ENCODE measurements at places on chromosomes 13 and 19.

GRCh38 chr19:14843578-14843977, 5.1 kb downstream of the OR7A10 start:
- no peak for DNase-seq

DNA sequence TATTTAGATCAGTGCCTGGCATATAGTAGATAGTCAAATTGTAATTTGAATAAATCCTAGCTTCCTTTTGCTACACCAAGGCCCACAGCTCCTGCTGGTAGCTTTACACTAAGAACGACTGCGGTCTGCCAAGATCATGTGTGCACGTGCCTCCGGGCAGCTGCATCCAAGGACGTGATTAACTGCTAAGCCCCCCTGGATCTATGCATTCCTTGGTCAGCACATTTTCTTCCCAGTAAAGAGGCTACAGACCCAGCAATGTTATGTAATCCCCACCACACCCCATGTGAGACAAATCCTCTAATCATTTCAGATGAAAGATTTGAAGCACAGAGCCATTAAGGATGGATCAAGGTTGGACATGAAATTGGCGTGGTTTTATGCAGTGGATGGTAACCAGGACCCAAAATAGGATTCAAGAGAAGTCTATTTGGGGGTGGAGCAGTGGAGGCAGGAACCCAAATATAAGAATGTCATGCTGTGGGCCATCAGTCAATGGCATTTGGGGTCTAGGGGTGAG, 65.2 kb upstream of the PEG3 start:
- DNase-seq = no peak

GRCh38 chr13:44051405-44051804, 171.7 kb downstream of the LACC1 start:
- no peak for DNase-seq

GRCh38 chr13:74070513-74070912, 63.7 kb downstream of the KLF12 start:
- no peak for DNase-seq

DNA sequence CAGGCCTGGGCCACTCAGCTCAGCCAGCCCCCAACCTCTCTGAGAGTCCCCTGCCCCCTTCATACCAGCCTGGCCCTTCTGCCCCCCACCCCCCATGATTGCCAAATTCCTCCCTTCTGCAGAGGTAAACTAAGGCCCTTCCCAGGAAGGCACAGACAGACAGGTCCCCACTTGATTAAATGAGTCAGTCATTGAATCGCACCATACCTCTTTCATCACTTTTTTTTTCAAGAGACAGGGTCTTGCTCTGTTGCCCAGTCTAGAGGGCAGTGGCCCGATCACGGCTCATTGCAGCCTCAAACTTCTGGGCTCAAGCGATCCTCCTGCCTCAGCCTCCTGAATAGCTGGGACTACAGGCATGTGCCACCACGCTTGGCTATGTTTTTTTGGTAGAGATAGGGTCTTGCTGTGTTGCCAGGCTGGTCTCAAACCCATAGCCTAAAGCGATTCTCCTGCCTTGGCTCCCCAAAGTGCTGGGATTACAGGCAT, 6.0 kb downstream of the PODNL1 start:
- DNase-seq = no peak
